ENCODE measurements at places on chromosomes 2 and 18. TPM values are rescaled to one million over a fixed set of nuclear protein-coding genes. Genes with fewer than 3 reads are reported as not detected.

Gene ARHGEF4
- 0.05 TPM for total RNA-seq

Gene IL1R2
- total RNA-seq, result 1.1 TPM

Gene RBM44
- total RNA-seq, result 1.1 TPM

Gene SERPINB10
- total RNA-seq, result not detected

Gene IHH
- not detected for total RNA-seq

Gene GAREM2
- total RNA-seq, result 6.1 TPM

Gene PTGR3
- 19.1 TPM for total RNA-seq

Gene MAB21L4
- total RNA-seq, result not detected

Gene BOLA3
- total RNA-seq, result 98.2 TPM

Gene CHST9
- not detected for total RNA-seq

Gene LRP1B
- total RNA-seq, result not detected

Gene OR6B2
- total RNA-seq, result not detected

Gene CDKL4
- total RNA-seq, result not detected

GRCh38 chr18:48565105-48565504 is 26.3 kb downstream of the CTIF start:
- no peak for DNase-seq

- DNase-seq, result no peak
Observed at GRCh38 chr2:47486841-47487497, 84.0 kb downstream of the MSH2 start.

DNA sequence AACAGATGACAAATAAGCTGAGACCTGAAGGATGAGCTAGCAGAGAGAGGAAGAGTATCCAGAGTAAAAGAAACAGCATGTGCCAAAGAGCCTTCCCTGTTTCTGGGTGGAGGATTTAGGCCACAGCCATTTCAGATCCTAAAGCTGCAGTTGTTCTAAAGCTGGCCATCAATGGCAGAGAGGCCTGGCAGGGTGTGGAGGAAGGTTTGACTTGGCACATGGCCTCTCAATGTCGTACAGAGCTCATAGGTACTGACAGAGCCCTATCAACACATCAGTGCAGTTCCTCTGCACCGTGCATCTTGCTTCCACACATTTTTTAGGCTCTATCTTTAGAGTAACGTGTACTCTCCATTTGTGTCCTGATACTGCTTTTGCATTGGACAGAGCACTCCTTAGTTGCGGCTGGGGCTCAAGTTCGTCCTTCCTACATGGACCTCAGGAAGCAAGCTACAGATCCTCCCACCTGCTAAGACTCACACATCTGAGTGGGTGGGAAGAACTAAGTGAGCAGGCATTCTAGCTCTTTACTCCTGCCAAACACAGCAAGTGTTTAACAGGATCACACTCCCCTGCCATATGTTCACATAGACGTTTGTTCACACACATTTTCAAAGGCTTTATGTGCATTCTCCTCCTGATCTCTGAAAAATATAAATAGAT is 3.0 kb upstream of the CHMP3 start:
- DNase-seq, result no peak

DNA sequence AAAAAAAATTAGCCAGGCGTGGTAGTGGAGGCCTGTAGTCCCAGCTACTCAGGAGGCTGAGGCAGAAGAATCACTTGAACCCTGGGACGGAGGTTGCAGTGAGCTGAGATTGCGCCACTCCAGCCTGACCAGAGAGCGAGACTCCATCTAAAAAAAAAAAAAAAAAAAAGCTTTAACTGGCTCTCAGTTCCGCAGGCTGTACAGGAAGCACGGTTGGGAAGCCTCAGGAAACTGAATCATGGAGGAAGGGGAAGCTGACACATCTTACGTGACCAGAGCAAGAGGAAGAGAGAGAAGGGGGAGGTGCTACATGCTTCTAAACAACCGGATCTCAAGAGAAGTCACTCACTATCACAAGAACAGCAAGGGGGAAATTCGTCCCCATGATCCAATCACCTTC is 505.6 kb upstream of the SLC8A1 start:
- no peak for DNase-seq

- no peak for DNase-seq
Observed at GRCh38 chr2:188798159-188798558, 176.0 kb upstream of the COL3A1 start.

DNA sequence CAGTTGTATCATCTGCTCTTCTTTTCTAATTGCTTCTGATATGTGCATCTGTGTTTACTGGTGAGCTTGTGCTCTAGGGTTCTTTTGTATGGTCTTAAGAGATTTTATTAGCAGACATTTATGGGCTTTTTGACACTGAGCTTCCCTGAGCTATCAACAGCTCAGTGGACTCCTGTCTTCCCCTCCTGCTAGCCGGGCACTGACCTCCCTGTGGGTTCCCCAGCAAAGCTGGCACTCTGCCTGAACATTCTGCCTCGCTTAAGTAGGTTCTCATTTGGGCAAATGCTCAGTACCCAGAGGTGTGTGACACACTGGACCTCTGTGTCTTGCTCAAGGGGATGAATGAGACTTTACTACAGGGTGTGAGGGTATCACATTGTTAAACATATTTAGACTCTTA is 15.8 kb downstream of the TRAF3IP1 start:
- no peak for DNase-seq

- DNase-seq, result no peak
Observed at GRCh38 chr2:108182489-108182888, 57.3 kb upstream of the SULT1C3 start.

- no peak for DNase-seq
Observed at GRCh38 chr2:237276716-237277490, 137.1 kb downstream of the COL6A3 start.

DNA sequence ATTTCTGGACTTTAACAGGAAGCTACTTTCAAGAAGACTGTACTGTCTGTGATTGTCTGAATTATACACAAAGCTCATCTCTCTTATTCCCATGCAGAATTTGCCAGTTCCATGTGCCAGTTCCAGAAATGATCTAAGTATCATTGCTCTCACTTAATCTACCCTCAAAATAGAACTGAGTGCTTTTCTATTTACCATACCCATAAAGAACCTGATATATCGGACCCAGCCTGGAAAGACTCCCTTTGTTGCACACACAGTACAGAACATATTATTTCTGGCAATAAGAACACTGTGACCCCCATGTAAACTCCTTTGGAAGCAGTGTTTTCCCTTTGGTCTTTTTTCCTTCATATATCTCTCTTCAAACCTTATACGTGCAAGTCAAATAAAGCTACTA is 102.3 kb upstream of the TTN start:
- DNase-seq, result no peak

DNA sequence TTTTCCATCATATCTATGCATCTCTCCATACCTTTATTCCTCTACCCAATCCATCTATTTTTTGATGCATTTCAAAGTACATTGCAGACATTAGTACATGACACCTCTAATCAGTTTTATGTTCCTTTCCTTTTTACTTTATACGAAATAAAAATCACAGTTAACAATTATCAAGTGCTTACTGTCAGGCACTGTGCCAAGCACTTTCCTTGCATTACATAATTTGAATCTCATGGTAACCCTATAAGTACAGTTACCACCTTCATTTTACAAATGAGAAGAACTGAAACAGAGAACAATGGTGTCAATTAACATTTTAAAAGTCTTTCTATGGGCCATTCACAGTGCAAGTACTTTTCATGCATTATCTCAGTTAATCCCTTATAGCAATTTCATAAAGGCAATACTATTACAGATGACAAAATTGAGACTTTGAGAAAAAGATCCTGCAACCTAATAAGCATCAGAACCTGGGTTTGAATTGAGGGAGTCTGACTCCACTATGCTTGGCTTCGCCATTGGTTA is 544.4 kb upstream of the TNP1 start:
- no peak for DNase-seq

- no peak for DNase-seq
Observed at GRCh38 chr2:108345951-108346350, 31.8 kb upstream of the SULT1C4 start.

- DNase-seq, result no peak
Observed at GRCh38 chr2:6177811-6178210, 485.6 kb downstream of the SOX11 start.

DNA sequence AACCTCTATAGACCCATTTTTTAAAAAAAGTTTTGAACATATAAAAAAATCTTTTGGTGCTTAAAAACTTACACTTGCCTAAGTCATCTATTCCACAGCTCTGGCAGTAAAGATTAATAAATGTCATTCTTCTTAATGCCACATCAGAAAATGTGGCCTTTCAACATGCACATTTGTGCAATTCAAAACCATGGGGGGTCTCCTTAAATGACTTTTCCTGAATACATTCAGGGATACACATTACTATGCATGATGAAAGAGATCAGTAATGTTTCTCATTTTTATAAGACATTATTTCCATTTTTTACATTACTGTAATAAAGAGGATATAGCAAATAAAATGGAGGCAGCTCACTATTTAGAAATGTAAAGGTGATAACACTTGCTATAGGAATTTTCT is 142.3 kb downstream of the RBM43 start:
- DNase-seq, result no peak

DNA sequence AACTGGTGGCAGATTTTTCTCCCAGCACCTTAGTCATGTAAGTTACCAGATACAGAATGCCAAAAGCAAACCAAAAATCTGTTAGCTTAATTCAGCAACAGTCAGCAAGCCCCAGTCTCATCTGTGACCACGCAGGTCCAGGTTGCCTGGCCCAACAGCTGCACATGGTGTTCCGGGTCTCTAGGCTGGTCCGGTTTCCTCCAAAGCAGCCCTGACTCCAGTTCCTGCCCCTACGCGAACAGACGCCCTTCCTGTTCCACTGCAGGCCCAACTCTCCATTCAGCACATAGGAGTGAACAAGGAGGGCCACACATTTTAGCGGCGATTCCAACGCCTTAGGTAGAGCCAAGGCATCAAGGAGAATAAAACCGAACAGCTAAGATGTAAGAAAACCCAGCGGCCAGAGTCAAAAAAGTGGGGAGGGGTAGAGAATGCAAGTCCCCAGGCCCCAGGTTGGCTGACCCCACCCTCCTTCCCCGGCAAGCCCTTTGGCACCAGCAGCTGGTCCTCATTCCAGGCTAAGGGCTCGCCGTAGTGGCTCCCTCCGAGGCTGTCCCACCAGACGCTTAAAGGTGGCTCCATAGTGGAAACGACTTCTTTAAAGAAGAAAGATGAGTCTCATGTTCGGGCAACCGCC is 1.5 kb downstream of the STK25 start:
- no peak for DNase-seq

DNA sequence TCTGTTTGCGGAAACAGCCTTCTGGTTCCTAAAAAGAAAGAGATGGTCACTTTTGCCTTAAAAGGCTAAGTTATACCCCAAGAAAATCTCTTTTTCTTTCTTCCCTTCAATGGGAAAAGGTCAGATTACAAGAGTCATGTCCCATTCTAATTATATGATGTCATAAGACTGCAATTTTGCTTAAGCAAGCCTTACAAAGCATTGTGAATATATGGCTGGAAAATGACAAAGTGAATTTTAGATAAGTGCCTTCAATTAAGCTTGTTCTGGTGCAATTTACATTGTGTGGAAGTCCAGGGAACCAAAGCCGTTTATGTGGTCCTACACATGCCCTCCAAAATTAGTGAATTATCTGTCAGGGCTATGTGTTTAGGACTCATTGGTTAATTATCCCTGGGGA is 7.6 kb upstream of the BMP10 start:
- no peak for DNase-seq

GRCh38 chr2:41321351-41321750 is 726.5 kb upstream of the PKDCC start:
- no peak for DNase-seq

DNA sequence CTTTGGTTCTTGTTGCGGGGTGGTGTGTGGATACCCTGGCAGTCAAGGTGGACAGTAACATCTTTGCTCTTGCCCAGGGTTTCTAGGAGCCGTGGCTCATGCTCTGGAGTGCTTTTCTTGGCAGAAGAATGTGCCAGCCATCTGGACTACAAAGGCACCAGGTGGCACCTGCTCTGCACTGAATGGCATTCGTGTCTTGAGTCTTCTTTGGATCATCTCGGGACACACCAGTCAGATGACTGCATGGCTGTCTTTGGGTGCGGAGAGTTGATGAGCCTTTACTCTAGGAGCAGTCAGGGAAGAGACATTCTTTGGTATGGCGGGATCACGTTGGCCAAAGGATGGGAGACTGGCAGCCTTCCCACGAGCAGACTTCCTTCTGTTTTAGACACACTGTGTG is 104.1 kb upstream of the SEC11C start:
- no peak for DNase-seq

All from activated T-helper 1 cell treated with anti-CD3 and anti-CD28 coated beads, Interleukin-12 subunit alpha, Interleukin-12 subunit beta, Interleukin-2, Interleukin-4 antibody, amounts not matched to agents 30 ng/mL and 10 ng/mL and 1 ng/mL, durations not matched to agents 14 hours and 24 hours and 36 hours (primary cell).